Inflammatory macrophage treated with lipopolysaccharide for 1 hour (primary cell): ENCODE measurements at places on chromosomes 4 and X.

GRCh38 chrX:20265221-20265725 is 1.4 kb downstream of the RPS6KA3 start:
- DNase-seq: peak; percentile 78

GRCh38 chr4:88130544-88131305 is 27.7 kb downstream of the ABCG2 start:
- no peak for DNase-seq

DNA sequence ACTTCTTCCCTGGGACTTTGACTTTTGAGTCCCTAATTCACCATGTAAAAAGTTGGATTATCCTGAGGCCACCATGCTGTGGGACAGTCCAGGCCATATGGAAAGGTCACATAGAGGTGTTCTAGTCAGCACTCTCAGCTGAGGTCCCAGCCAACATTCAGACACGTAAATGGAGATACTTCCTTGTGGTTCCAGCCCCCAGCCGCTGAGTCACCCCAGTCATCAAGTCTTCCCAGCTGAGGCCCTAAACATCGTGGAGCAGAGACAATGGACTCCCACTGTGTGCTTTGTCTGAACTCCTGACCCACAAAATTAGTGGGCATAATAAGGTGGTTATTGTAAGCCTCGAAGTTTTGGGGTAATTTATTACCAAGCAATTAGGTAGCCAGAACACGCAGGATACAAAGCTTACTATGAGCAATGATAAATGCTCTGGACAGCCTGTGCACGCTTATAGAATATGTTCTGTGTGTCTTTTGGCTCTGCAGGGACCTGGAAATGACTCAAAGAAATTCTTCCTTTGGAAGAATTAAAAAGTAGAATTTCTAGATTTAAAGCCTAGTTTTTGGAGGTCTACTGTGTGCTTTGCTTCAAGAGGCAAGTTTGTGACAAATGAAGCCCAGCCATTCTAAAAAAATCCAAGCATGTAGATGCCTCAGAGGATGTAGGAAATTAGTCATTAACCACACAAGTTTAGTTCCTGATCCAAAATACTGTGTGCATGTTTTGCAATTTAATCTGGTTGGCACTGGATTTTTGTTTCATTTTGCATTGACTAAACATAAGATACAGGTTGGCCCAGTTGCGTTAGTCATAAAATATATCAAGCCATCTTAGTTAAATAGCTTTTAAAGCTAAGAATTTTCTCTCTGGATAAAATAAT is 33.2 kb upstream of the SLC9A7 start:
- peak; percentile 62 for DNase-seq

GRCh38 chr4:183285886-183286285 is 34.2 kb downstream of the CLDN22 start:
- DNase-seq: no peak

GRCh38 chr4:122674371-122674770 is 53.5 kb upstream of the IL21 start:
- no peak for DNase-seq

GRCh38 chrX:129651756-129652564 is 2.8 kb downstream of the APLN start:
- DNase-seq: no peak
